A172 (cell line): ENCODE measurements at places on chromosomes 2 and 18. TPM values are rescaled to one million over a fixed set of nuclear protein-coding genes. Genes with fewer than 3 reads are reported as not detected.

The ACYP2 gene
- total RNA-seq = 6.4 and 8.9 TPM in 2 replicates

The LPIN2 gene
- 22.4 and 26.1 TPM in 2 replicates for total RNA-seq

The LRRTM1 gene
- not detected in 2 replicates for total RNA-seq

The OTX1 gene
- total RNA-seq = 0.41 and 0.69 TPM in 2 replicates

The GDF7 gene
- total RNA-seq = 0.10 and 0.24 TPM in 2 replicates

The CCDC150 gene
- total RNA-seq = 4.4 and 6.9 TPM in 2 replicates

The DSC2 gene
- total RNA-seq = not detected in 2 replicates

- DNase-seq = no peak
Observed at GRCh38 chr2:235747001-235747785, 253.3 kb downstream of the AGAP1 start.

DNA sequence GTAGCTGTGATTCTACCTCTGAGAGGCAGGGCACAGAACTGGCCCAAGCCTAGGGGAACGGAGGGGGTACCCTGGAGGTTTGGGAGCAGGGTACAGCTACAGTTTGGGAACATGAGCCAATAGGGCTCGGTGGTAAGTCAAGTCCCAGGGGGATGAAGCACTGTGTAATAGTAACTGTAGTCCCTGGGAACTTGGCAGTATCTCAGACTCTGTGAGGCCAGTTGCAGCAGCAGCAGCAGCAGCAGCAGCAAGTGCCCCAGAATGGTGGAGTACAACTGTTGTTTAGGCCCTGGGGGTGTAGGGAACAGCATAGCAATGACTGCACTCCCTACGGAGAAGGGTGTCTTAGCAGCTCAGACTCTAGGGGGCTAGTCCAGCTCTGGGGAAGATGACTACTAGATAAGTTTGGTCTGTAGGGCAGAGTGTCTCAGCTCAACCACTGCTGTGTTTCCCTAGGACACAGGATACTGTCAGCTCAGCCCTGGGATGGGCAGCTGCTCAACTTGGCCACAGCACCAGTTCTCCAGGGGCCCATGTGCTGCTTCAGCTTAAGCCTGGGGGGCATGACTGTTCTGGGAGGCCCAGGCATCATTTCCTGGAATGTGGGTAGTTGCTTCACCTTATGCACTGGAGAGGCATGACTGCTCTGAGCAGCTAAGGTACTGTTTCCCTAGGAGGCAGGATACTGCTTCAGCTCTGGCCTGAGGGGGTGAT, 20.5 kb downstream of the CARF start:
- no peak for DNase-seq

- no peak for DNase-seq
Observed at GRCh38 chr2:181326661-181327060, 130.5 kb upstream of the ITGA4 start.

GRCh38 chr2:60495041-60495625, 58.3 kb downstream of the BCL11A start:
- DNase-seq = no peak

DNA sequence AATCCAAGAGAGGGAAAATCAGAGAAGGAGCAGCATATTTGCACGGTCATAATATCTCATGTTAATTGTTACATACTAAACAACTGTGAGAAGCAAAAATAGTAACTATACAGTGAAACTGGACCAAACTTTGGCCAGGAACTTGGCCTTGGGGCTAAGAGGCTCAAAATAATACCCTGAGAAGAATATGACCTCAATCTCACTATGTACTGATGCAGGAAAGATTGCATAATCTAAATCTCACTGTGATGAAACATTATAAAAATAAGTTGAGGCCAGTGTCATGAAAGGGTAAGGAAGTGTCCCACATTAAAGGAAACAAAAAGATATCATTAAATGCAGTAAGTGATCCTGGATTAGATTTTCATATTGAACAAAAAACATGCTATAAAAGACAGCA, 36.5 kb downstream of the ZRANB3 start:
- DNase-seq = no peak

DNA sequence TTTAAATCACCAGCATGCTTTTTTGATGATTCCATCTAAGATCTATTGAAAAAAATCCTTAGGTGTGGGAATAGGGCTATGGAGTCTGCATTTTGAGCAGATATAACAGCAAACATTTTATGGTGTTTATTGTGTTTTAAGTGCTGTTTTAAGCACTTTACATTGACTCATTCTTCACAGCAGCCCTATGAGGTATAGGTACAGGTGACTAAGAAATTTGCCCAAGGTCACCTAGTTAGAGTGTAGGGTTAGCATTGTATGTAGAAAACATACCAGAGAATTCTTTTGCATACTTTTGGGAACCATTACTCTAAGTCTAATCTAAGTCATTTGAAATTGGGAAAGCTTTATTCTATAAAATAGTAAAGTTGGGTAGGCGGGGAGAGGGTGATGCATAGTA, 31.3 kb downstream of the PPM1B start:
- DNase-seq = no peak

DNA sequence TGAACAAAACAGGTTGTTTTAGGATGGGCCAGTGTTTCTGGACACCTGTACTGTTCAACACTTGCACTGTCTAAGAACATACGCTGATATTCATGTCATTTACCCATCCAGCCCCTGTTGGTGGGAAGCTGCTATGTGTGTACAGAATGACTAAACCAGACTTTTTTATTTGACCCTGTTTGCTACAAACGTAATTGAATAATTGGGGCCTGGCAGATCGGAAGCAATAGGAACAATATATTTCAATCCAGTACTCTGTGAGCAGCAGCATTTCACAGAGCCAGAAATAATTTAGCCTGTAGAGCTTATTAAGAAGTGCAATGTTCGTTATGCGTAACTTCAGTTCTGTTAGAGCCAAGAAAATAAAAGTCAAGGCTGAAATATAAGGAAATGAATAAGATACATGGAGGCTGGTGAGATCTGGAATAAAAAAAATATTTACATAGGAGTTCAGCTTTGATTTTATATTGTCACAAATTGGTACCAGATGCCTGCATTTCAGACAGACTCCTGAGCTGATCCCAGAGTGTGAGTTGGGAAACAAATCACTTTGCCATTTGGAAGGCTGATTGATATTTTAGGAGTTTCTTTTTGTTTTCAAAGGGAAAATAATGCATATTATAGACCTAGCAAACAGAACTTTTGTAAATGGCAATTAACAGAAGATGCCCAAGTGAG, 19.7 kb downstream of the CABLES1 start:
- no peak for DNase-seq

- DNase-seq = no peak
Observed at GRCh38 chr2:173667415-173667814, 297.8 kb downstream of the SP3 start.

DNA sequence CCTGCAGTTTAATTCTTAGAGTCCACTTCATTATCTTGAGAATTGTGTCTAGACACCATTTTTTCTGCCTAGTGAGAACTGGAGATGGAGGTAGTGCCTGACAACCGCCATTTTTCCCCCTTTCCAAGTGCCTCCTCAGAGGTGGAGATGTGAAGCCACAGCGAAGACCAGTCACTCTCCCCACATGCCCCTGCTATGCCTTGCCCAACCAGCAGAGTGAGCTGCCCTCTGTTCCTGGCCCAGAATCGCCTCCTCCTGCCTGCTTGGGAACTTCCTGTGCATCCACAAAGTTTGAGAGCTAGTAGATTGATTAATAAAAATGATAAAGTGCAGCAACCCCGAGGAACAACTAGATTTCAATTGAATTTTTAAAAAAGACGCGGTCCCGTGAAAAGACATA, 123.3 kb downstream of the CLIP4 start:
- DNase-seq = peak; percentile 54

GRCh38 chr2:198351647-198352046, 547.3 kb downstream of the PLCL1 start:
- DNase-seq = no peak

GRCh38 chr2:46778511-46778910, 137.1 kb downstream of the MCFD2 start:
- no peak for DNase-seq

DNA sequence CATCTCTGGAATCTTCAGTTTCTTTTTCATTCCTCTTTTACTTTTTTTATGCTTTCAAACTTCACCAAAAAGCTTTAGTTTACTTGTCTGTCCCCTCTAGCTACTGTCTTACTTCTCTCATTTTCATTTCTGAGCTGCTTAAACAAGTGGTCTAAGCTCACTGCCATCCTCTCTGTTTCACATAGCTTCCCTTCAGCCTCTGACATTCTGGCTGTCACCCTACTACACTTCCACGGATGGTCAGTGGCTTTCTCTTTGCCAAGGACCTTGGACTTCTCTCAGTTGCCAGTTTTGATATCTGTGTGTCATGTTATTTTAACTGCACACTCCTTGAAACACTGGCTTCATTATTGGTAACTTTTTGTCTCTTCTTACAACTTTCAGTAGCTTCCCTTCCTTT, 176.1 kb downstream of the IKZF2 start:
- DNase-seq = no peak

DNA sequence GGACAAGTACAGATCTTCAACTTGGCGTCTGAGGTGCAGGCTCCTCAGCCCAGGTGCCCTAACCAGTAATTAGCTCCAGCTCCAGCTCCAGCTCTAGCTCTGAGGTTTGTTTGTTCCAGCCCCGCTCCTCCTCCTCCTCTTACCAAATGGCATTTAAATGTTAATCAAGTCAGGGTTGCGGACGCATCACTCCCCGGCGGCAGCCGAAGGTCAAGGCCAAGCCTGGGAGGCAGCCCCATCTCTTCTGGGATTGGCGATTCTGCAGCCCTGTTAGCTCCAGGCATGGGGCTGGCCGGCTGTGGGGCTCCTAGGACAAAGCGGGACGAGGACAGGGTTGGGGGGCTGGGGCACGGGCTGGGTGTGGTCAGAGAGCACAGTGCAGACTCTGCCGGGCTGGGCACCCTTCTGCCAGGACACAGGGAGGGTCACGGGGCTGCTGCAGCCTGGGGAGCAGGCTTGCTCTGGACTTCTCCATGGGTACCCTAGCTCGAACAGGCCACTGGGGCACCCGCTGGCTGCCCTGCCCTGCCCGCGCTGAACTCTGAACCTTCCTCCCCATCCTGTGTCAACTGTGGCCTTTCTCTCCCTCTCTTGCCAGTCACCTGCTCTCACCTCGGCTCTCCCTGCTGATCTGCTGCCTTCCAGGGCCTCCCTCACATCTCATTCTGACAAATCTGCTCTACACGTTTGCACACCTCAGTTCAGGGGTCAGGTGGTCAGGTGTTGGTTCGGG, 203.3 kb downstream of the CELF4 start:
- DNase-seq = no peak

DNA sequence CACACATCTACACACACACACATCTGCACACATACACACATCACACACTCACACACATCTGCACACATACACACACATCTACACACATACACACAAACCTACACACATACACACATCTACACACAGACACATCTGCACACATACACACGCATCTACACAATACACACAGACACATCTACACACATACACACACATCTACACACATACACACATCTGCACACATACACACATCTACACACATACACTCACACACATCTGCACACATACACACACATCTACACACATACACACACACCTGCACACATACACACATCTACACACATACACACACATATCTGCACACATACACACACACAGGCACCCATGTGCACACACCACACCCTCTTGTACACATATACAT, 400 bp upstream of the PRLH start:
- DNase-seq = no peak
